Activated naive CD8-positive, alpha-beta T cell treated with anti-CD3 and anti-CD28 coated beads, Interleukin-2, amount 10 ng/mL, durations not matched to agents 7 days and 5 days (primary cell): ENCODE measurements at places on chromosomes 12 and 14. TPM values are rescaled to one million over a fixed set of nuclear protein-coding genes. Genes with fewer than 3 reads are reported as not detected.
A peak's percentile ranks its signal among the peaks of the same experiment; 100 is the strongest.

DNA sequence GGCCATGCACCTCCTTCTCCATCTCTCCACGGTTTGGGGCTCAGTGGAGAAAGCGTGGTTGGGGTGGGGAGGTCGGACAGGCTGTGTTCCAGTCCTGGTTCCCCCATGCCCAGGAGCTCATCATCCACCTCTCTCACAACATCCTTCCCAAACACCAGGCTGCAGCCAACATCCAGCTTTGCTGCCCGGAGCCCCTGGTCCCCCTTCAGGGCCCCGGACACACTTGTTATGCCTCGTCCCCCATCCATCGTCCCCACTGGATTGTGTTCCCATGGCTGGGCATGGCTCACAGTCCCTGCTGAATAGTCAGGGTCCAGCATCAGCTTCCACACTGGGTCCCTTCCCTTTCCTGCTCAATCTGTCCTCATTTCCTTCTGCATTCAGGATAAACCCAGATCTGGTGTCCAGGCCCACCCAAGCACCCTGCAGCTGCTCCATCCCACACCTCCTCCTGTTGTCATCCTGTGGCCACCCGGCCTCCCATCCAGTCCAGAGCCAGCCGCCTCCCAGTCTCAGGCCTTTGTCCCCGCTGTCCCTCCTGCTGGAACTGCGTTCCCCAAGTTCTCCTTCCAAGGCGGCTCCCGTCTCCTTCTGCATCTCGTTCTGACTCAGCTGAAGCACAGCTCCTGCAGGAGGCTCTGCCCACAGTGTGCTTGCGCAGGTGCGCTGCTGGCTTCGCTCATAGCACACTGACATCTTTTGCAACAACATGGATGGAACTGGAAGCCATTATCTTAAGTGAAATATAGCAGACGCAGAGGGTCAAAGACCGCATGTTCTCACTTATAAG lies 211.4 kb upstream of the RTL1 start:
- no peak overlapping the region for H3K27ac ChIP-seq
- H3K27me3 ChIP-seq = peaks cover 9% of the 10 kb centered on the region
- no peaks in the 10 kb centered on the region for H3K36me3 ChIP-seq
- DNase-seq = no peak
- no peak overlapping the region for H3K4me3 ChIP-seq

- H3K4me3 ChIP-seq = no peak overlapping the region
- peaks cover 9% of the 10 kb centered on the region for H3K4me1 ChIP-seq
- peaks cover 5% of the 10 kb centered on the region for H3K27me3 ChIP-seq
- no peak overlapping the region for H3K27ac ChIP-seq
- no peak for DNase-seq
- no peaks in the 10 kb centered on the region for H3K36me3 ChIP-seq
Observed at GRCh38 chr12:49400304-49400703, 33.0 kb downstream of the SPATS2 start.

DNA sequence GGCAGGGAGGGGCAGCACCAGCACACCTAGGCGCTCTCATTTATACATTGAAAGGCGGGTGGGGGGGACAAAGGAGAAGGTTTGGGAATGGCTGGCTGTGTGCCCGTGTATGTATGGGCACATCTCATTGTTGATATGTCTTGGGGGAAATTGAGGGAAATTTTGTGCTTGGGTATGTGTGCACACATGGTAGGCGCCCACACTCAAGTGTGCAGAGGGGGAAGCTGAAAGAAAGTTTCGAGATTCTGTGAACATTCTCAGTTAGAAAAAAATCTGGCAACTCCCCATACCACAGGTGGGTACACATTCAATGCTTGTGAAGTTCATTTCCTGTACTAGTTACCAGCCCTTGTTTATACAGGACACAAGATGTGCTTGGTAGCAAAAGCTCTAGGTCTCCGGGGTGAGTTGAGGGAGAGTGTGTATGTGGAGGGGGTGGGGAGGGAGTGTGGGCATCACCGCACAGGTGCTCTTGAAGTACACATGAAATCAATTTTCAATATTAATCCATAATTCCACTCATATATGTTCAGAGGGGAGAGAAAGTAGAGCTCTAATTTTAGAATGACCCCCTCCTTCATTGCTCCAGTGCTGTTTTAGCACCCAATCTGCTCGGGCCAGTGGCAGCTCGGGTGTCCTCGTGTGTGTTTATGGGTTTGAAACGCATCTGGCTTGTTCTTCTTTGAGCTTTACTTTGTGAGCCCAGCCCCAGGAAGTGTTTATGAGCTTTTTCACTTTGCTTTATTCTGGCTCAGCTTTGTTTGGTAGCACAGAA lies 286.0 kb downstream of the ZFP36L1 start:
- peaks cover 23% of the 10 kb centered on the region for H3K4me1 ChIP-seq
- DNase-seq = no peak
- peak overlapping the region; percentile 14 for H3K4me3 ChIP-seq
- H3K36me3 ChIP-seq = no peaks in the 10 kb centered on the region
- peak overlapping the region; percentile 25 for H3K27ac ChIP-seq
- H3K27me3 ChIP-seq = no peaks in the 10 kb centered on the region

GRCh38 chr14:92460916-92461579 lies 52.5 kb upstream of the RIN3 start:
- peaks cover 13% of the 10 kb centered on the region for H3K4me1 ChIP-seq
- H3K27me3 ChIP-seq = peaks cover 3% of the 10 kb centered on the region
- no peak overlapping the region for H3K4me3 ChIP-seq
- DNase-seq = no peak
- H3K27ac ChIP-seq = no peak overlapping the region

GRCh38 chr14:63800651-63801375 lies 52.0 kb upstream of the SYNE2 start:
- H3K27me3 ChIP-seq = peaks cover 14% of the 10 kb centered on the region
- peaks cover 10% of the 10 kb centered on the region for H3K4me1 ChIP-seq
- H3K36me3 ChIP-seq = no peaks in the 10 kb centered on the region

DNA sequence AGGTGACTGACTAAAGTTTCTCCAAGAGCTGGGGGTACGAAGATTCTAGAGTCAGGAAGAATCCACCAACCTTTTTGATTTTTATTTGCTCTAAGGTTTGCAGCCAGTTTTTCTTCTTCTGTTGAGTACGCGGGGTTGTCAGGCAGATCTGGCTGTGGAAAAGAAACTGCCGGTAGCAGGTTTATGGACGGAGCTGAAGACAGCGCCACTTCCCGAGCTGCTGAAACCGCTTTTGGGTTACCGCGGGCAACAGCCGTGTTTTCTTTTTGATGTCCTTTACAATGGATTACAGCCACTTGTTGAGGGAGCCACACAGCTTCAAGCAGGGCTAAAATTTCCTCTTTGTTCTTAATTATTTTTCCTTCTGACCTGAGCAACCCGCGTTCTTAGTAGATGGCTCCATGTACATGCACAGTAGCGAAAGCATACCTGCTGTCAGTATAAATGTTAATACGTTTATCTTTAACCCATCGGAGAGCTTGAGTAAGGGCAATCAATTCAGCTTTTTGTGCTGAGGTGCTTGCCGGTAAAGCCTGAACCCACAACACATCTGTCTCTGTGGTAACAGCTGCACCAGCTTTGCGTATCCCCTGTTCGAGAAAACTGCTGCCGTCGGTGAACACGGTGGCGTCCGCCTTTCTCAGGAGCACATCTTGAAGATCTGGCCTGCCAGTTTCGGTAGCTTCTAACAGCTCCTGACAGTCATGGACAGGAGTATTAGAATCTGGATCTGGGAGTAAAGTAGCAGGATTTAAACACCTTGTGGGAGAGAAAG lies 674.3 kb downstream of the TMEM121 start:
- peaks cover 13% of the 10 kb centered on the region for H3K4me1 ChIP-seq
- peak; percentile 42 for DNase-seq
- H3K27me3 ChIP-seq = peaks cover 62% of the 10 kb centered on the region

- no peak overlapping the region for H3K4me3 ChIP-seq
- H3K27me3 ChIP-seq = no peaks in the 10 kb centered on the region
- no peaks in the 10 kb centered on the region for H3K36me3 ChIP-seq
- no peaks in the 10 kb centered on the region for H3K4me1 ChIP-seq
- no peak overlapping the region for H3K27ac ChIP-seq
Observed at GRCh38 chr12:51198568-51199365, 19.1 kb downstream of the POU6F1 start.

- H3K36me3 ChIP-seq = peaks cover 11% of the 10 kb centered on the region
- no peaks in the 10 kb centered on the region for H3K27me3 ChIP-seq
- DNase-seq = no peak
- peaks cover 7% of the 10 kb centered on the region for H3K4me1 ChIP-seq
Observed at GRCh38 chr12:50425589-50426258, 25.0 kb downstream of the LARP4 start.

Gene DTX3
- 32.8 TPM for total RNA-seq

DNA sequence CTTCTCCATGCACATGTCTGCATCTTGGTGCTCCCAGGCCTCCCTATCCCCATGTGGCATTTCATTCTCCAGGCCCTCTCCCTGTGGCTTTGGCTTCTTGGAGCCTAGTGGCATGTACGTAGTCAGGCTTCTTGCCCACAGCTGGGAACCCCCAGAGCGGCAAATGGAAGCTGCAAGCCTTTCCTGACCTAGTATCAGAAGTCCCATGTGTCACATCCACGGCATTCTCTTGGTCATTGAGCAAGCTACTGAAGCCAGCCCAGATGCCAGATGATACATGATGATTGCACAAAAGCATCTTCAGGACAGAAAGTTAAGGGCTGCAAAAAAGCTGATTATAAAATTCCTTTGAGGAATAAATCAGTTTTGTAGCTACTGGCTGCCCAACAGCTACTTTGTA lies 154.9 kb downstream of the PELI2 start:
- no peaks in the 10 kb centered on the region for H3K4me1 ChIP-seq
- no peak overlapping the region for H3K4me3 ChIP-seq
- no peak for DNase-seq

Gene BMAL2
- 11.8 TPM for total RNA-seq

DNA sequence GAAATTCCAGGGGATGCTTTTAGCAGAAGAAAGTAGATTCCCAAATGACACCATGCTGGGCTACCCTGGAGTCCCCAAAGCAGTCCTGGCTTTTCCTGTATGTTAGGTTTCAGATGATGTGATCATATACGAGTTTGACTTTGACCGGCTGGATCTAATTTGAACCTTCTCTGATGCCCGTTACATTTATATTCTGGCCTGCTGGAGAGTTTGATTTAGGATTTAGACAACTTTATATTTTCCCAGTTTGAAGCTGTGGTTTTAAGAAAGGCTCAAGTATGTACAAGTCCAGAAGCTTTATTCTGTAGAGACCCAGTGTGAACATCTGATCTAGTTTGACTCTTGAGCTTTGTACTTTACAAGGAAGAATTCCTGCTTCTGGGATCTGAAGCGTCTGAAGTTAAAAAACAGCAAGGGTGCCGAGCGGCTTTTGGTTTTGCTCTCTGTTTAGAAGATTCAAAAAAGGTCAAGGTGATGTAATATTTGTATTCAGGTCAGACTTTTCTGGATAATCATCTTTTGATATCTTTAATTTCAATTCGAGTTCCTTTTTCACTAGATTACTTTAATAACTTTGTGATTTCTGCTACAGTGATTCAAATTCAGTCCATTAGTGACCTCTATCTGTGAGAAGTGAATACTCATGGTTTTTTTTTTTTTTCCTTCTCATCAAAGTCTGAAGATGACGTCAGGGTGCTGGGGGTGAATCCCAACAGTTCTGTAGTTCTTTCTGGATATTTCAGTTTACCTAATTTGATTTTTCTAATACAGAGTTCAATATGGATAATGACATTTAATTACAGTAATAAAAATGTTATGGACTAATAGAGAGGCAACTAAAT lies 6.3 kb downstream of the FLRT2 start:
- H3K4me1 ChIP-seq = peaks cover 15% of the 10 kb centered on the region
- H3K4me3 ChIP-seq = no peak overlapping the region
- H3K36me3 ChIP-seq = no peaks in the 10 kb centered on the region
- H3K27ac ChIP-seq = no peak overlapping the region
- no peak for DNase-seq

- H3K27ac ChIP-seq = no peak overlapping the region
- no peaks in the 10 kb centered on the region for H3K27me3 ChIP-seq
- H3K36me3 ChIP-seq = peaks cover 3% of the 10 kb centered on the region
- H3K4me1 ChIP-seq = peaks cover 12% of the 10 kb centered on the region
Observed at GRCh38 chr14:74909501-74909900, 13.6 kb downstream of the RPS6KL1 start.

Gene FOXN3
- 102 TPM for total RNA-seq

Gene CRIP1
- 445 TPM for total RNA-seq

DNA sequence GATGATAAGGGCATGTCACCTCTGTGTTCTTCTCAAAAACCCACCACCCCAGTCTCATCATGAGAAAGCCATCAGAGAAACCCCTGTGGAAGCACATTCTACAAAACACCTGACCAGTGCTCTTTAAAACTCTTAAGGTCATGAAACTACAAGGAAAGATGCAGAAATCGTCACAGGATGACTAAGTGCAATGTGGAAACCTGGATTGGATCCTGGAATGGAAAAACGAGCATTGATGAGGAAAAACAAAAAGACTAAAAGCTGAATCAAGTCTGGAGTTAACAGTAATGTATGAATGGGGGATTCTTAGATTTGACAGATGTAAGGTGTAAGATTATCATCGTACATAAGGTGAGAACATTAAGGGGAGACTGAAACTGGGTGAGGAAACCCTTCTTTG lies 211.0 kb downstream of the TBX5 start:
- H3K4me1 ChIP-seq = no peaks in the 10 kb centered on the region
- peaks cover 7% of the 10 kb centered on the region for H3K27me3 ChIP-seq
- no peaks in the 10 kb centered on the region for H3K36me3 ChIP-seq
- H3K4me3 ChIP-seq = no peak overlapping the region
- H3K27ac ChIP-seq = no peak overlapping the region
- DNase-seq = no peak

DNA sequence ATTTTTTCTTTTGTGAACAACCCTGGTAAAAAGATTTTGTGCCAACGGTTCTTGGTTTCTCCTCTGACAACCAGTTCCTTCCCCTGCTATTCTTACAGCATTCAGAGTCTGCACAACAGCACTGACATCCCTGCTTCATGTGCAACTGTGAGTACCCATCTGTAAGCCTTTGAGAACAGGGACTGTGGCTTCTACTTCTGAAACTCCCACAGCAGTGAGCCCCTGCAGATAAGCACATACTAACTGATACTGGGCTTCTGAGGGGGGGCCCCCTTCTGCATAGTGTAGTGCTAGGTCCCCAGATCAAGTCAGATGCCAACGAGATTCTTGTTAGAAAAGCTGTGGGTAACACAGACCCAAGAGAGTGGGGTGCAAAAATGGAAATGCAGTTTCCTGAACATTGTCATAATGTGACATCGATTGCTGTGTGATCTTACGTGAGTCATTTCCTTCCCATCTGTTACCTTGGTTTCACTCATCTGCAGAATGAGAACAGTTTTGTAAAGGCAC lies 11.1 kb upstream of the NINJ2 start:
- H3K4me3 ChIP-seq = peak overlapping the region; percentile 84
- peaks cover 52% of the 10 kb centered on the region for H3K4me1 ChIP-seq
- H3K27me3 ChIP-seq = no peaks in the 10 kb centered on the region
- peak overlapping the region; percentile 99 for H3K27ac ChIP-seq
- peak; percentile 63 for DNase-seq

Gene SLC2A13
- 8.5 TPM for total RNA-seq

DNA sequence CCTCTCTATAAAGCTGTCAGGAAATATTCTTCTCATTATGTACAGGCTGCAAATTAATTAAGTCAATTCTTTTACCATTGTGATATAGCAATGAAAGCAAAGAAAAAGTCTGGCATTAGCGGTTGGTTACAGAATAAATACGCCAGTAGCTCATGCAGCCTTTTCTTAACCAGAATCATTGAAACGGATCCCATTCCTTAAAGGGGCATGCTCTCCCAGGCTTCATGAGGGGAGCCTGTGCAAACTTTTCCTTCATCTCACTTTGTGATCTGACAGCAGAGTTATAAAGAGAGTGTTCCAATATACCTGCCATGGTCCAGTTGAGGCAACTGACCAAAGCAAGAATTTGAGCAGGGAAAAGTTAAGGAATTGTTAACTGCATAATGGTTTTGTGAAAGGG lies 337.7 kb downstream of the EMP1 start:
- H3K36me3 ChIP-seq = no peaks in the 10 kb centered on the region
- H3K4me1 ChIP-seq = peaks cover 3% of the 10 kb centered on the region
- no peak overlapping the region for H3K4me3 ChIP-seq
- no peak for DNase-seq
- H3K27ac ChIP-seq = no peak overlapping the region
- peaks cover 5% of the 10 kb centered on the region for H3K27me3 ChIP-seq
